Left ventricle myocardium inferior (tissue), 1 donor: ENCODE measurements at places on chromosomes 3 and 15. TPM values are rescaled to one million over a fixed set of nuclear protein-coding genes. Genes with fewer than 3 reads are reported as not detected.

DNA sequence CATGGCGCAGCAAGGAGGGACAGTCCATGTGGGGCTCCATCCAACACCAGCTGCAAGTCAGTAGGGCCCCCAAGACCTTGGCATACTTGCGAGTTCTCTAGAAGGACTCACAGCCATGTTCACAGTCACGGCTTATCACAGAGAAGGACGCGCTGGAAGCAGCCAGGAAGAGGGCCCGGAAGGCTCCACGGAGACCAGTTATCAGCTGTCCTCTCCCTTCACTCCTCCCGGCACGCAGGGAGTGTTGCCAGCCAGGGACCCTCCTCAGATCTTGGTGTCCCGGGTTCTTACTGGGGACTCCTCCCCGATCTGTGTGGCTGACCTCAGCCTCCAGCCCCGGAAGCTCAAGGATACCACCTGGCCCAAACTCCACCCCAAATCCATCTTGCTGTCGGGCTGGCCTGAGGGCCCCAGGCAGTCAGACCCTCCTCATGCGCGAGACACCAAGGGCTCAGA is 68.0 kb downstream of the SLTM start:
- no peak for DNase-seq

DNA sequence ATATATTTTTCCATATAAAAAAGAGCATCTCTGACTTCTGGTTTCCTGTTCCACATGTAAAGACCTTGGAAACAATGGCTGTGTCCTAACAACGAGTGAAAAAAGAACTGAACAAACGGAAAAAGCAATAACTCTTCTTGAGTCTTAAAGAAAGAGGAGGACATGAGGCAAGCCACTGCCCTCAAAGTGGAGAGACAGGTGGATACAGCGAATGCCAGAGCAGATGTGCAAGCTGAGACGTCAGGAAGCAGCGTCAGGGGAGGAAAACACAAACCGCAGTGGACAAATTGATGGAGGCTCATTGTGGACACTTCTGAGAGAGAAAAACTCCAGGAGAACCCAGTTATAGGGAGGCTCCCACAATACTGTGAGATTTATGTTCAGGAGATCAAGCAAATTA is 208.0 kb upstream of the MME start:
- no peak for DNase-seq

The CCRL2 gene
- 1.5 TPM for total RNA-seq

The MESP2 gene
- total RNA-seq = 0.27 TPM
